GM10248 (cell line): ENCODE measurements at places on chromosomes 16 and 17.

DNA sequence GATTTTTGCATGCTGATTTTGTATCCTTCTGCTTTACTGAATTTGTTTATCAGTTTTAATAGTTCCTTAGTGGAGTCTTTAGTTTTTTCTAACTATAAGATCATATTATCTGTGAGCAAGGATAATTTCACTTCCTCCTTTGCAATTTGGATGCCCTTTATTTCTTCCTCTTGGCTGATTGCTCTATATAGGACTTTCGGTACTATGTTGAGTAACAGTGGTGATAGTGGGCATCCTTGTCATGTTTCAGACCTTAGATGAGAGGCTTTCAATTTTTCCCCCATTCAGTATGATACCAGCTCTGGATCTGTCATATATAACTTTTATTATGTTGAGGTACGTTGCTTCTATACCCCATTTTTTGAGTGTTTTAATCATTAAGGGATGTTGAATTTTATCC is 224.5 kb upstream of the CNTNAP4 start:
- DNase-seq: no peak

- no peak for DNase-seq
Measured at GRCh38 chr17:32828822-32829221, 48.1 kb downstream of the MYO1D start.

DNA sequence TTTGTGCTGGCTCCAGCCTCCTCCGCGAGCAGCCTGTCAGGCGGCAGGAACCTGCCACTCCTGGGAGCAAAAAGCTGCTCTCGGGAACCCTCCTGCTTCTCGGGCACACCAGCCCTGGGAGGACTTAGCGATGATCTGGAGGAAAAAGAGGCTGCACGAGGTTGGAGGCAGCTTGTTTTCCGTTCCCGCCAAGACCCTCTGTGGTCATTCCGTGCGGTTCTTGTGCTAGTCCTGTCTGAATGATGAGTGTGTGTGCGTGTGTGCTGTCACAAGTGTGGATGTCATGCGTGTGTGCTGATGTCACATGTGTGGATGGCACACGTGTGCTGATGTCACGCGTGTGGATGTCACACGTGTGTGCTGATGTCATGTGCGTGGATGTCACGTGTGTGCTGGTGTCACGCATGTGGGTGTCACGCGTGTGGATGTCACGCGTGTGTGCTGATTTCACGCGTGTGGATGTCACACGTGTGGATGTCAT is 150.0 kb downstream of the NPIPB11 start:
- DNase-seq: no peak

DNA sequence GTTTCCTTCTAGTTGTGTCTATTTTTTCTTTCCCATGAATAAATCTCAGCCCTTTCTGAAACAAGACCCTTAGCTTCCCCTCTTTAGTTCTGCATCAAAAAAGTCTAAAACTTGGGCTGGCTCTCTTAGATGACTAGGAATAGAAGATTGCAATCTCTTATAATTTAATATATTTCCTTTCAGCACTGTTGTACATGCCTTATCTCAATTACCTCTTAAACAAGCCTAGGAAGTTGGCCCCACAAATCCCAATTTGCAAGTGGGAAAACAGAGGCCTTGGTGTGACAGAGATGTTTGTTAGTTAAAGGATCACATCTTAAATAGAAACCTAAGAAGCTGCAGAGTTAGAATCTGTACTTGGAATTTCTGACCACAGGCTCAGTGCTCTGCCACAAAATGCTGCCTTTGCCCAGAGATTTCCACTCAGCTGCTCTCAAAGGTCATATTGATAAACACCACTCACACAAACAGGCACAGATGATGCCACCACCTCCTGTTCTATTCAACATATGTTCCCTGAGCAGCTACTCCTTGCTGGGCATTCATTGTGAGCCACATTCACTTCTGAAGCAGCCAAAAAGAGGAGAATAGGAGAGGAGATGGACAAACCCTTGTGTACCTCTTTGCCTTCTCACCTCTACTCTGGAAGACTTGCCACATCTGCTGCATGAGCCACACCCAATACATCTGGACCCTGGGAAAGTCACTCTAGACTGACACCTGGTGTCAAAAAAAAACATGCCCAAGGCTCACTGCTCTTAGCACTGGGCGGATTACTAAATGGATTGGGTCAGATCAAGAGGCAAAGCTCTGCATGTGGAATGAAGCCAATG is 5.5 kb downstream of the CCDC182 start:
- peak; percentile 51 for DNase-seq

GRCh38 chr17:44363613-44364159 is at the start of gene FAM171A2:
Gene FAM171A2 (minus strand): TSS chr17:44363853. CDS start chr17:44363714, 139 bp downstream.
- peak; percentile 90 for DNase-seq

- no peak for DNase-seq
Measured at GRCh38 chr17:74516561-74517328, 14.5 kb downstream of the CD300LB start.

DNA sequence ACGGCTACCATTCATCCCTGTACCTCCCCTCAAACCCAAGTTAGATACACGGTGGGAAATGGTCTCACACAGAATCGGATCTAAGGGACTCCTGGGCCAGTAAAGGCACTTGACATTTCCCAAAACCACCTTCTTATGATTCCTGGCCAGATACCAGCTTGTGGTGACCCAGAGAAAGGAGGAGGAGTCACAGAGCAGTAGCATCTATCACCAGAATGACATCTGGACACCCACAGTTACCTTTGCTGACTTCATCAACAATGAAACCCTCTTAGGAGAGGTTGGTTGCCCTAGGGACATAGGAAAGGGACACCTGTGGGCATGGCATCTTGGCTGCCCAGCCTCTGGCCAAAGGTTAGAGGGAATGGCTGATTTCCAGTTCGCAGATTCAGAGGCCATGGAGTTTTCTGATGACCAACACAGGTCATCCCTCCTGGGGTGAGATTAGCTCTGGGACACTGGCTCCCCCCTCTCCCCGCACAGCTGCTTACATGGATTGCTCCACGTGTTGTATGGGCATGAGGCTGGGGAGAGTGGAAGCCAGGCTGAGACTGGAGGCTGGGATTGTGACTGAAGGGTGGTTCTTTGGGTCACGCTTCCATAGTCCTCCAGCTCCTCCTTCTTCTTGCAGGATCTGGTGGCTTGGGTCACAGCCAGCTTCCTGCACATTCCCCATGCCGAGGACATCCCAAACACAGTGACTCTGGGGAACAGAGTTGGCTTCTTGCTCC is 1.4 kb upstream of the AOC3 start:
- DNase-seq: no peak

GRCh38 chr16:84054271-84054670 is 11.7 kb upstream of the SLC38A8 start:
- no peak for DNase-seq

GRCh38 chr16:81442916-81443687 is 1.5 kb upstream of the CMIP start:
- DNase-seq: no peak

DNA sequence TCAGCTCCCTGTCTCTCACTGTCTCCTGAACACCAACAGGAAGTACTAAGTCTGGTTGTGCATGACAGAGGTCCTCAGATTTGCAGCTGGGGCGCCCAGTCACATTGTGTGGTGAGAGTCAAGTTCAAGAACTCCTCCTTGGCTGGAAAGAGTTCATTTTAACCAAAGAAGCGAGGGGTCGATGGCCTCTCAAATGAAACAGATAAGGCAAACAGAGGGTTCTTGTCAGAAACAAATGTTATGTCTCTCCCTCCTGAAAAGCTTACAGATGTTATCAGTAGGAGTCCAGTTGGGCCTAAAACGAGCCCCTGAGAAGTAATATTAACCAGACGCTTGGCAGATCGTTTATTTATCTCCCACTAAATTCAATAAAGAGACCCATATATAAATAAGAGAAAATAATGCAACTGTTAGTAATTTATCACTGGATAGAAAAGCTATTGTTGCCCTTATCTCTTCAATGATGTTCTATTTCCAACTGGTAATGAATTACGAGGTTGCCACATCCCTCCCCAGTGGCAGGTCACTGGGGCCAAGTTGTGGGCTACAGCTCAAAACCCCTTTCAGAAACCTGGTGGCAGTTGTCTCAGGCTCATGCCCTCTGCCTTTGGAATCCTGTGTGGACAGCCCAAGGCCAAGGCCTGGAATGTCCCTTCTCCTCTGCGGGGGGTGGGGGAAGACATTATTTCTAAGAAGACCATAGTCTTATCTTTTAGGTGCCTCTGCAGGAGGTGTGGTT is 307.5 kb upstream of the DYNLRB2 start:
- DNase-seq: no peak
